NCI-H1930 (cell line): ENCODE measurements at places on chromosomes 16 and 17.

DNA sequence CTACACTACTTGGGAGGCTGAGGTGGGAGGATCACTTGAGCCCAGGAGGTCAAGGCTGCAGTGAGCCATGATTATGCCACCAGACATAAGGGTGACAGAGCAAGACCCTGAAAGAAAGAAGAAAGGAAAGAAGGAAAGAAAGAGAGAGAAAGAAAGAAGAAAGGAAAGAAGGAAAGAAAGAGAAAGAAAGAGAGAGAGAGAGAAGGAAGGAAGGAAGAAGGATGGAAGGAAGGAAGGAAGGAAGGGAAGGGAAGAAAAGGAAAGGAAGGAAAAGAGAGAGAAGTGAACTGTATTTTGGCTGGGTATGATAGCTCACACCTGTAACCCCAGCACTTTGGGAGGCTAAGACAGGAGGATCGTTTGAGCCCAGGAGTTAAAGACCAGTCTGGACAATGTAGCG is 24.3 kb upstream of the PYY start:
- DNase-seq = no peak

GRCh38 chr16:85645021-85645589 is 32.0 kb downstream of the GSE1 start:
- DNase-seq = no peak

DNA sequence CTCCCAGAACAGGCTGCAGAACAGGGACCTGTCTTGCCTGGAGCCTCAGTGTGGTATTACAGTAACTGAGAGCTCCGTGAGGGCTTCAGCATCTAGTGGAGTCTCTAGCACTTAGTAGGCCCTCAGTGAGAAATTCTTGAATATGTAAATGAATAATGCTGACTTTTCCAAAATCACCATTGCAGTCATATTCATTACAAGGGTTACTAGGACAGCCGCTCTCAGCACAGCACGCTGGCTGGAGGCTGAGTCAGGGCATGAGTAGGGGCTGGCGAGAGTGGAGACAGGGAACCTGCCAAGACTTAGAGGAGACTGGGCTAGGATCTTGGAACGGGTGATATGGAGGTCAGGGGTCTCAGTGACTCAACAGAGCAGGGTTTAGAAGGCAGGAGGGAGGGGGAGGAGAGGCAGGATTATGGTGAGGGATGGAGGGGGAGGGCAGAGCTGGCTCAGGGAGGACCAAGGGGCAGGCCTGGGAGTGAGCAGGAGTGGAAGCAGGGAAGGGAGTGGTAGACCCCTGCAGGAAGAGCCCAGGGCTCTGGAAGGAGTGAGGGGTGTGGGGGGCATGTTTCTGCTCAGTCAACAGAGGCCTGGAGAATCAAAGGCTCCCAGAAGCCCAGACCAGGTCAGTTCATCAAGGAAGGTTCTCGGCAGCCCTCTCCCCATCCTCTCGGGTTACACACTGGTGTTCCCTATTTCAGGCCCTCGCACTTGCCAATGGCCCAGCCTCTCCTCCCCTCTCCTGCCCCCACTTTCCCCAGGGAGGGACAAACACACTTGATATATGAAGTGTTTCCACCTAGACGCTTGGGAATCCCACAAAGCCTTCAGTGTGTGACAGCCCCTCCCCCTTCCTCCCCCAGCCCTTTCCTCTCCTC is 42.3 kb downstream of the FZD2 start:
- DNase-seq = no peak

GRCh38 chr17:66533572-66533971 is 231.2 kb downstream of the PRKCA start:
- no peak for DNase-seq

DNA sequence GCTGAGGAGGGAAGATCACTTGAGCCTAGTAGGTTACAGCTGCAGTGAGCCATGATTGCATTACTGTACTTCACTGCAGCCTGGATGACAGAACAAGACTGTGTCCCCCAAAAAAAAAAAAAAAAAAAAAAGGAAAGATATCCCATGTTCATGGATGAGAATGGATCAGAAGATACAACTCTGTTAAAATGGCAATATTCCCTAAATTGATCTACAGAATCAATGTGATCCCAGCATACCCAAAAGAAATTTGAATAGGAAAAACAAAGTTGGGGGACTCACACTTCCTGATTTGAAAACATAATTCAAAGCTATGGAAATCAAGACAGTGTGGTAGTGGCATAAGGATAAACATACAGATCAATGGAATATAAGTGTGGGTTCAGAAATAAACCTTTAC is 12.7 kb upstream of the KANSL1 start:
- no peak for DNase-seq

- DNase-seq = peak; percentile 78
Observed at GRCh38 chr16:14070877-14071575, at the start of gene MRTFB. TSS of gene MRTFB (plus strand) at chr16:14071319. CDS start at chr16:14140607, 69,288 bp downstream.

DNA sequence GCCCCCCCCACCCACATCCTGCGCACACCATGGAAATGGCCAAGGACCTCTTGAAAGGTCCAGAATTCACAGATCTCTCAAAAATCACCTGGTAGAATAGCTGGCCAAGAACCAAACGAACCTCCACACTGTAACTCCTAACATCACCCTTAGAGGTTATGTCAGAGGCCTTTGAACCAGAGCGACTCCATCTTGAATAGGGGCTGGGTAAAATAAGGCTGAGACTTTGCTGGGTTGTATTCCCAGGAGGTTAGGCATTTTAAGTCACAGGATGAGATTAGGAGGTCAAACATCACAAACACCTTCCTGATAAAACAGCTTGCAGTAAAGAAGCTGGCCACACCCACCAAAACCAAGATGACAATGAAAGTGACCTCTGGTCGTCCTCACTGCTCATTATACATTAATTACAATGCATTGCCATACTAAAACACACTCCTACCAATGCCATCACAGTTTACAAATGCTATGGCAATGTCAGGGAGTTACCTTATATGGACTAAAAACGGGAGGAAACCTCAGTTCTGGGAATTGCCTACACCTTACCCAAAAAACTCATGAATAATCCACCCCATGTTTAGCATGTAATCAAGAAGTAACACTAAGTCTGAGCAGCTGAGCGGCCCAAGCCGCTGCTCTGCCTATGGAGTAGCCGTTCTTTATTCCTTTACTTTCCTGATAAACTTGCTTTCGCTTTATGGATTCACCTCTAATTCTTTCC is 34.8 kb downstream of the SYCE1L start:
- DNase-seq = no peak

DNA sequence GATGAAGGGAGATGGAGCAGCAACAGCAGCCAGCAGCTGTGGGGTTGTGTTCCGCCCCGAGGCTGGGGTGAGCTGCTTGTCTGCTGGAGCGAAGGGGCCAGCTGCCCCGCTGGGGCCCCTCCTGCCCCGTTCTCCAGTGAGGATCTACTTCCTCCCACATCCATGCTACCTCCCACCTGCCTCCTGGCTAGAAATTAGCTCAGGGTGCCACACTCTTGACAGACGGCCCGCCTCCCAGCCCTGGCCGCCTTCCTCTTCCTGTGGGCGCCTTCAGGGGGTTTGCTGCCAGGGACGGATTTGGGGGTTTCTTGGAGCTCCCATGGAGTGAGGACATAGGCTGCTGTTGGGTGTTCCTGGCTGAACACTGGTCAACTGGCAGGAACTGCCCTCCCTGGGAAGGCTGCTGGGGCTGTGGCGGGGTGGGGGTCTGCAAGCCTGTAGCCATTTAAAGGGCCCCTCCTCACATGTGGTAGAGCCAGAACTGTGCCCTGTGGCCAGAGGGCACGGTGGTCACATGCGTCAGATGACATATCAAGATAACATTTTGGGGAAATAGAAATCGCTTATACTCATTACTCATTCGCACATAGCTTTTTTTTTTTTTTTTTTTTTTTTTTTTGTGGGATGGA is 13.1 kb downstream of the TBC1D24 start:
- no peak for DNase-seq

- no peak for DNase-seq
Observed at GRCh38 chr16:68985268-68985667, 120.2 kb upstream of the HAS3 start.

GRCh38 chr17:64048805-64049204 is 28.4 kb upstream of the ICAM2 start:
- DNase-seq = no peak

GRCh38 chr16:56343661-56344517 is 81.5 kb downstream of the AMFR start:
- no peak for DNase-seq

- DNase-seq = no peak
Observed at GRCh38 chr17:78351449-78352006, 8.3 kb downstream of the SOCS3 start.
